NB4 (cell line): ENCODE measurements at places on chromosomes 12 and 14.

DNA sequence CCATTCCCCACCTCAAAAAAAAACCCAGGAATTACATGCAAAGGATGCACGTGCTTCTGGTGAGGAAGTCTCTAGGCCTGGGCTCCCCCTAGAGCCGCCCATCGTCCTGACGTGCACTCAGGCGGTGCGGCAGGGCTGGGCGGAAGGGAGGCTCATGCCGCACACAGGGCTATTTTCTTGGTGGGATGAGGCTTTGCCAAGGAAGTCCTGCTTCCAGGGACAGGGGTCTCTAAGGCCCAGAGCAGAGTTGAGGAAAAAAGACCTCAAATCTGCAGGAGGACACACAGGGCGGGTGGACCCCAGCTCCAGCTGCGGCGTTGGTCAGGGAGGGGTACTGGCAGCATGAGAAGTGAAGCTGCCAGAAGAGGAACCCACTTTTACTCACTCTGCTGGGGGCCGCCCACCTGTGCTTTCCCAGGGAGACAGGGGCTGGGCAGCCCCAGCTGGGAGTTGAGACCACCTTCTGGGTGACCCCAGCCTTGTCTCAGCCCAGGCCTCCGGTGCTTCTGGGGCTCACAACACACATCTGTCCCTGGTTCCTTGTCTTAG, 4.2 kb downstream of the RHOF start:
- DNase-seq = peak; percentile 69

GRCh38 chr14:22515929-22516328, 73.1 kb downstream of the DAD1 start:
- DNase-seq = no peak

DNA sequence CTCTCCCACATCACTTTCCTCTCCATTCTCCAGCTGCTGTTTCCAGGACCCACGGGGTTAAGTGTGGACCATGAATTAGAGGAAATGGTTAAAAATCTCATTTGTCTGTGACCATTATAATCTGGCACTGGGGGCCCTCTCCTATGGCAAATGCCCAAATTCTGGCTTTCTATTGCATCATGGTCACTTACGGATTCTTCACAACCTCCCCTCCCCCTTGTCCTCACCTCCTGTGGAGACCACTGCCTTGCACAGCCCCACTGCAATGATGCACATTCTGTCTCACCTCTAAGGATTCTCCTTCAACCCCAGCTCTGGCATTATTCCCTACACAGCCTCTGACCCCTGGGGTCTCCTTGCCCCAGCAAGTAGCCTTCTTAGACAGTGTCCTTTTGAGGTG, 18.9 kb downstream of the BCAT1 start:
- no peak for DNase-seq

DNA sequence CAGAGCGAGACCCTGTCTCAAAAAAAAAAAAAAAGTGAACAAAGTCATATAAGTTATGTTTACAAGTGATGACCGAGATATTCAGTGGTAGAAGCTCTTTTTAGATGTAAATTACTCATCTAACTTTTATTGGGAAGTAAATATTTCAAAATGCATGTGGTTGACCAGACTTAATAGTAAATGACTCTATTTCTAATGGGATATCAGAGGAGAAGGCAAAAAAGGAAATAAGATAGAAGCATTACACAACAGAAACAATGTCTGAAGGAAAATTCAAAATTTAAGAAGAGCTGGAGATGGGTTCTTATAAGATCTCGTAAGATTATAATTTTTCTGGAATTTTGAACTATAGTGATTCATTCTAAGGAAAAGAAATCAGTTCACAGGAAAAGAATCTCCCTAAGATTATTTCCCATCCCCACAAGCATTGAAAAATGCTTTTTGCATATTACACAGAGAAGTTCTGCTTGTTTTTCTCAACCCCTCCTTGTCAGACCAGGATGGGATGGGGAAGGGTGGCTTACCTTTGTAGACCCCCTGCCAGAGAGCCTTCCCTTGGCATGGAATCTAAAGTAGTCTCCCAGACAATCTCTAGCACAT, 63.1 kb upstream of the STK38L start:
- DNase-seq = peak; percentile 39

DNA sequence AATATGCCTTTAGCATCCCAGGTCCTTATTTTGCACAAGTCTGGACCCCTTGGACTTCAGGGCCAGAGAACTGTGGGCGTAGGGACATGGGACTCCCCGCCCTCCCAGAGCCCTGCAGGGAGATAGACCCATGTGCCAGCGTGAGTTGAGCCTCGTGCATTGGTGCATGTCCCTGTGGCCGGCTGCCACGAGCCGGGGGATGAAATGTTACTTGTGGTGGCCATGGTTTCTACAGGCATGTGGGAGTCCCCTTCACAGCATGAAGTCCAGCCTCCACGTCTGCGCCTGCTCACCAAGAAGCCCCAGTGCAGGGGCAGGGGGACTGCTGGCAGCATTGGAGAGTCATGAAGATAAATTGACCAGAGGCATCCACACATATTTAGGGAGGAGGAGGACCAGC, 470.0 kb downstream of the BCL11B start:
- no peak for DNase-seq

DNA sequence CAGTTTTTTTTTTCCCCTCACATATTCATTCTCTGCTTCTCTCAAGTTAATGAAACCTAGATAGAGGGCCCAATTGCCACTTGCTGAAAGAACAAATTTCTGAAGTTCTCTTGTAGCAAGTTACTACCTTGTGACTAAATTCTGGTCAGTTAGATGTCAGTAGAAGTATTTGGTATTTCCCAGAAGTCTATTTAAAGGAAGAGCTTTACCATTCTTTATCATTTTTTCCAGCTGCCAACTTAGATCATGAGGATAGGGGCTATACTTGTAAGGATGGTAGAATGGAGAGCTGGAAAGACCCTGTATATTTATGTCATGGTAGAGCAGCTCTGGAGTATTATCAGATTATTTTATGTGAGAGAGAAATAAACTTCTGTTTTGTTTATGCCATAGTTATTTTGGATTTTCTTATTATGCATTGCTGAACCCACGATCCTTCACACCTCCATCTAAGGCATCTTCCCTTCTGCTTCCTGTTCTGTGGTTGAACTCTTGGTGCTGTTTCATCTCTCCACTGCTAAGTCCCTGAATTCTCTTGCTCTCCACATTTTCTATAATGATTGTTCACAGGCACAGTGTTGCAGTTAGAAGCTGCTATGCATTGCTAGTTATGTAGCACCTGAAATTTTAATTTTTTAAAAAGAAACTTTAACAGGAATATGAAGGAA, 25.9 kb downstream of the FUT8 start:
- DNase-seq = no peak

DNA sequence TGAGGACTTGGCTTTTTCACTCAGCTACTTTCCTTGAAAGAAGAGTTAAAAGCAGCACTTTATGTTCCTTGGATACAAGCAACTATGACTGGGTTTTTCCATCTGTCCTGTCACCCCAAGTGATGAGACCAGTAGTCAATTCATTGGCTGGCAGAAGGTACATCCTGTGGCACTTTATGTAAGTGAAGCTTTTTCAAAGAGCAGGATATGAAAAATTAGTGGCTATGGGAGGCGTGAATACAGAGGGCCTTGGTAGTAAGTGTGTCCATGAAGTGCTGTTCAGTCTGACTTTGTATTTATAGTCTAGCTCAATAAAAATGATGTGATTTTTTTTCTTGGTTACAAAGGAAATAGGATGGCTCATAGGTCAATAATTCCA, 68.8 kb downstream of the DRAM1 start:
- DNase-seq = no peak

- no peak for DNase-seq
Observed at GRCh38 chr14:21203470-21204166, 47.8 kb upstream of the OR5AU1 start.

DNA sequence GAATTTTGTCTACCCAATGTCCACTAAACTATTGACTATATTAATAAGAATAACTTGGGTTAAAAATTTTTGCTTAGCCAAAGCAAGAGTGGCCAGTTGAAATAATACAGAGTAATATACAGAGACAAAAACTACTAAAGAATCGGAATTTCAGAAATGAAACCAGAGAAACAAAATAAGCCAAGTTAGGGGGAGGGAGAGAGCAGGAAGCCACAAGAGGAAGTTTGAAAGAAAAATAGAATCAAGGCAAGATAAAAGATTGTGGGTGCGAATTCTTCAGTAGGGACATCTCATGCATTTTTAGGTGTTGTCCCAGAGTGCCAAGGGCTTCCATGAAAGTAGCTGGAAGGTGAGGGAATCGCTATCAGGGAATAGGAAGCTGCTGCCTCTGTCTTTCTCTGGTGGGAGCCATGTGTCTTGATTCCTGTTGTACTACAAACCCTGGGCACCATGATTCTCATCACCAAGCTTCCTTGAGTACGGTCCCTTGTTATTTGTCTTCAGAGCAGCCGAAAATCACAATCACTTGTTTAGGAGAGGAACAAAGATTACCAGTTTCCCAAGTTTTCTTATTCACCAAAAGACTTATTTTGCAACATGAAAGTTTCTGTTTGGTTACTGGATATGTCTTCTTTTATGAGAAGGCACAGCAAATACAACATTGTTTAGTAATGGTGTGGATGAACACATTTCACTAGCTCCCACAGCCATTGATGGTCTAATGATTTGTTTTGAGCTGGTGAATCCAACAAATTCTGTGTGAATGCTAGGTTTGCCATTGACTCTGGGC, 16.7 kb downstream of the NEUROD4 start:
- DNase-seq = peak; percentile 23

GRCh38 chr12:93243689-93244513, 133.8 kb upstream of the NUDT4 start:
- peak; percentile 97 for DNase-seq

DNA sequence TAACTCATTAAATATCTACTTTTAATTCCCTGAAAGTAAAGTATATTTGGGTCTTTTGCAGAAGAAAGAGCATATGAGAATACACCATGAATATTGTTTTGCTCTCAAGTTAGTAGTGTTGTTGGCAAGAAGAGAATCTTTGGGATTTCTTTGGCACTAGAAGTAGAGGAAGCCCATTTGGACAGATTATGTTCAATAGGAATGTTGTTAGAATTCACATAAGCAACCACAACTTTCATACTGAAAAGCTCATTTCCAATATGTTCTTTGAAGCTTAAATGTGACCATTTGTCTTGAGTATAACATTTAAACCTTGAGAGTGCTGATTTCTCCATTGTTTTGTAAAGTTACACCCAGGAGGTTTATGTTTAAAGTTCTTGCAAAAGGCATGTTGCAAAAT, 37.6 kb downstream of the PLEKHG7 start:
- no peak for DNase-seq

- peak; percentile 50 for DNase-seq
Observed at GRCh38 chr12:110079477-110080400, 31.4 kb upstream of the C12orf76 start.

DNA sequence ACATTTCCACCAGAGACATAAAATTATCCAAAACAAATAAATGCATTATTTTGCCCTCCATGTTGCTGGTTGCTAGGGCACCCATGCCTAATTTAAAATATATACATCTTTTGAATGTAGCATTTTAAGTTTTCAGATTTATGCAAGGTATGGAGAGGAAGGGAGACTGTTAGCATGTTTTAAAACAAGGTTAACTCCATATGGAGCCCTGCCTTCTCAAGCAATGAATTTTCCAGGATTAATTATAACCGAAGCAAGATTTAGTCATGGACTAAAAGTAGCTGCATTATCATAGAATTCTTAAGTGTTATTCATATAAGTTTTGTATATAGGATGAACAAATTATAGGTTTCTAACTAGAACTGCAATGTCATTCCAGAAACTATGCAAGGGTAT, 37.2 kb downstream of the TRMT5 start:
- DNase-seq = no peak

GRCh38 chr12:3604748-3605586, 114.0 kb downstream of the PRMT8 start:
- peak; percentile 8 for DNase-seq

DNA sequence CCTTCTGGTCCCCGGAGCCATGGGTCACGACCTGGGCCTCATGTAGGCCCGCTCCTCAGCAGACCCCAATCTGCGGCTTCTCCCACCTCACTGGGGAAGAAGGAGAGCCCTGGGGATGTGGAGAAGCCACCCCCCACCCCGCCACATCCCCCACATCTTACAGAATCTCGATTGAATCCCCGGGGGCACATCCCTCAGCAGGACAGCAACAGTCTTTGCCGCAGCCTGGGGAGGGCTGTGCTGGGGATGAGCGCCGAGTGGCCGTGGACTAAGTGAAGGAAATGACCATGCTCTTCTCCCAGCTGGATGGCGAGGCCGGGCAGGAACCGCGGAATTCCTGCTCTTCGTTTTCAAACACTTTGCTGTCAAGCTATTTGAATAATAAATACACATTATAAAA, 169.0 kb upstream of the RTL1 start:
- DNase-seq = peak; percentile 57

- DNase-seq = no peak
Observed at GRCh38 chr12:90211017-90211416, 502.4 kb upstream of the ATP2B1 start.

GRCh38 chr12:132142679-132143335, 1.3 kb downstream of the DDX51 start:
- DNase-seq = no peak

DNA sequence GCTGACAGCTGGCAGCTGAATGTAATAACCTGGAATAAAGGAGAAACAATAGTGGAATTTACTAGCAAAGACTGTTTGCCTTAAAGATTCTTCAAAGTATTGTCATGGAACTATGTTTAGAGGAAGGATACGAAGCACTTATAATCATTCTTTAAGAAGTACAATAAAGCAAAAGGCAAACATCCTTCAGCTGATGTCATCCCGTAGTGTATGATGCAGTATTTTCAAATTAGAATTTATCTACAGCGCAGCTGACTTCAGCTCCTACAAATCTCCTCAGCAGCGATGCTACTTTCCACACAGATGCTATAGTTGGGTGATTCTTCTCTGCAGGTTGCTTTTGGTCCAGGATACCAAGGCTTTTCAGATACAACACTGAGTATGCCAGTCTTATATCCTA, 31.5 kb downstream of the CLEC1A start:
- no peak for DNase-seq

DNA sequence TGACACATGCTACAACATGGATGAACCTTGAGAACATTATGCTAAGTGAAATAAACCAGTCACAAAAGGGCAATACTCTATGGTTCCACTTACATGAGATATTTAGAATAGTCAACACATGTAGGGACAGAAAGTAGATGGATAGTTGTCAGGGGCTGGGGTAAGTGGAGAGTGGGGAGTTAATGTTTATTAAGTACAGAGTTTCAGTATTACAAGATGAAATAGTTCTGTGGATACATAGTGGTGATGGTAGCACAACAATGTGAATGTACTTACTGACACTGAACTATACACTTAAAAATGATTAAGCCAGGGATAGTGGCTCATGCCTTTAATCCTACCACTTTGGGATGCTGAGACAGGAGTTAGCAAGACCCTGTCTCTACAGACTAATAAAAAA, 8.7 kb downstream of the NUP107 start:
- no peak for DNase-seq
